Muscle of leg (tissue), 16 donors: ENCODE measurements at places on chromosomes 11 and 22. TPM values are rescaled to one million over a fixed set of nuclear protein-coding genes. Genes with fewer than 3 reads are reported as not detected.

LARGE2 gene
- 0.75 TPM for total RNA-seq

EXT2 gene
- total RNA-seq = 61.9 TPM

PATE4 gene
- total RNA-seq = not detected

CCDC73 gene
- total RNA-seq = not detected

C11orf86 gene
- total RNA-seq = not detected

NUP50 gene
- 20.1 TPM for total RNA-seq

DEFB131B gene
- total RNA-seq = not detected

GGTLC3 gene
- total RNA-seq = not detected

UPK3A gene
- total RNA-seq = not detected

OR51B5 gene
- total RNA-seq = 0.31 TPM
